NCI-H2029 (cell line): ENCODE measurements at places on chromosomes 1 and 21.

GRCh38 chr21:29808153-29808552 lies 131.6 kb downstream of the GRIK1 start:
- no peak for DNase-seq

- no peak for DNase-seq
Measured at GRCh38 chr1:152148981-152149380, 10.0 kb downstream of the RPTN start.

GRCh38 chr1:198657550-198658064 lies 18.8 kb downstream of the PTPRC start:
- no peak for DNase-seq

DNA sequence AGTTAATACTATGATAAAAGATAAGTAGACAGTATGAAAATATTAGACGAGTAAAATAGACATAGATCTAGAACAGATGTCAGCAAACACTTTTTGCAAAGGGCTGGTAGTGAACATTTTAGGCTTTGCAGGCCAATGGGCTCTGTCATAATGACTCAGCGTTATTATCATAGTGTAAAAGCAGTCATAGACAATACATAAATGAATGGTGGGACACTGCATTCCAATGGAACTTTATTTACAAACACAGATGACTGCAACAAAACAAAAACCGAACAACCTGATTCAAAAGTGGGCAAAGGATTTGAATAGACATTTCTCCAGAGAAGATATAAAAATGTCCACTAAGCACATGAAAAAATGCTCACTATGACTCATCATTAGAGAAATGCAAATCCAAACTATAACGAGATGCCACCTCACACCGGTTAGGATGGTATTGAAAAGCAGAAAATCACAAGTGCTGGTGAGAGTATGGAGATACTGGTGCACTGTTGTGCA lies 7.3 kb downstream of the GSTM5 start:
- DNase-seq: no peak

DNA sequence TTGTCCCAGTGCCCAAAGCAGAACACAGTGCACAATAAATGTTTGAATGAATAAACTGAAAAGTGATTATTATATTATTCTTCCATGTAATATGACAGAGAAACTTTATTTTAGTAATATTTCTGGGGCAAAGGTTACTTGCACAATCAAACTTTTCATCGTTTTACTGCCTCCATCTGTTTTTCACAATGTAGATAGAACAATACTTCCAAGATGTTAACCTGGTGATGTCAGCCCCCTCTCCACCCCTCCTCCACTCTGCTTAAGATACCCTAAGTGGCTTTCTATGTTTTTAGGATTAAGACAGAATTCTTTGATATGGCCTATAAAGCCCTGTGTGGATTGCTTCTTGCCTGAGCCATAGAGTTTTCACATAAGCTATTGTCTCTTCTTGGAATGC lies 13.8 kb upstream of the NTMT2 start:
- no peak for DNase-seq

- DNase-seq: no peak
Measured at GRCh38 chr1:39787468-39787867, 1.2 kb downstream of the BMP8B start.

- DNase-seq: no peak
Measured at GRCh38 chr1:244065960-244066388, 14.9 kb downstream of the ZBTB18 start.

DNA sequence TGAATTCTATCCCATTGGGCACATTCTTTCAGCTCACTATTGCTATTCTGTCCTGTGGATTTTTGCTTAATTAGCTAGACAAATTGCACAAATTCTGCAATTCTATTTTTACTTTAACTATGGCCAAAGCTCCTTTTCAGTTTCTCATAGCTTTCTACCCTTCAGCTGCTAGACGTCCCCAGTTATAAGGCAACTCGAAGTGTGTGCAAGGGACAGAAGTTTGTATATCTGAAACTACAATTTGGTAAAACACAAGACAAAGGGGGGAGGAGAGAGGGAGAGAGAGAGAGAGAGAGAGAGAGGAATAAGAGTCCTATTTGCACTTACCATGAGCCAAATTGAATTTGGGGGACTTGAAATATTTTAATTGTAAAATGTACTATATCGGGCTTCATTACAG lies 91.8 kb downstream of the SETD4 start:
- DNase-seq: no peak

DNA sequence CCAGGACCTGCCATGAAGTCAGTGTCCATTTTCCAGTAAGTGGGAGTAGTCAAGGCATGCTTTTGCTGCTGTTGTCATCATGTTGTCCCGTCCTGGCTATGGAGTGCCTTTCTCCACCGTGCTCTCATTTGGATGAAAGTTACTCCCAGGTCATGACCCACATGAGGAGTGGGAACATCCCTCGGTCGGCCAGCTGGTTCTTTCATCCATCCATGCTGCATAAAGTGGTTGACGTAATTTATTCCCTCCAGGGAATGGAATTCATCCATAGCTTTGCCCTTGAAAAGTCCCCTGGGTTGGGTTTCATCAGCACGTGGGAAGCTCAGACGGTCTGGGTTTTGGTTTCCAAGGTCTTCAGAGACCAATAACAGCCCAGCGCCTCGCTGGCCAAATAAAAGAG lies 11.6 kb downstream of the PLA2G2A start:
- no peak for DNase-seq

- no peak for DNase-seq
Measured at GRCh38 chr1:151512326-151512725, 1.1 kb downstream of the CGN start.

GRCh38 chr1:78716186-78716585 lies 66.6 kb downstream of the IFI44 start:
- DNase-seq: no peak

GRCh38 chr1:174877208-174877673 lies 122.5 kb upstream of the CACYBP start:
- peak; percentile 33 for DNase-seq

DNA sequence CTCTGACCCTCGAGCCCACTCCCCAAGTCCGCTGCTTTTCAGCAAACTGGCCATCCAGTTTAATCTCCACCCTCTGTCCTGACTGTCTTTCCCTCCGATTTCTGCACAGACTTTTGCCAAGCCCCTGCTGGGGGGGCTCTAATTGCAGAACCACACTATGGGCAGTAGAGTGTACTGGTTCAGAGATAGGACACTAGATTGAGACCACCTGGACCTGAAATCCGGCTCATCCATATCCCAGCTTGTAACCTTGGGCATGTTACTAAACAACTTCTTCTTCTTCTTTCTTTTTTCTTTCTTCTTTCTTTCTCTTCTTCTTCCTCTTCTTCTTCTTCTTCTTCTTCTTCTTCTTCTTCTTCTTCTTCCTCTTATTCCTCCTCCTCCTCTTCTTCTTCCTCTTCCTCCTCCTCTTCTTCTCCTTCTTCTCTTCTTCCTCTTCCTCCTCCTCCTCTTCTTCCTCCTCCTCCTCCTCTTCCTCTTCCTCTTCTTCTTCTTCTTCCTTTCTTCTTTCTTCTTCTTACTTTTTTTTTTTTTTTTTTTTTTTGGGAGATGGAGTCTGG lies 7.7 kb downstream of the LRRC71 start:
- no peak for DNase-seq

DNA sequence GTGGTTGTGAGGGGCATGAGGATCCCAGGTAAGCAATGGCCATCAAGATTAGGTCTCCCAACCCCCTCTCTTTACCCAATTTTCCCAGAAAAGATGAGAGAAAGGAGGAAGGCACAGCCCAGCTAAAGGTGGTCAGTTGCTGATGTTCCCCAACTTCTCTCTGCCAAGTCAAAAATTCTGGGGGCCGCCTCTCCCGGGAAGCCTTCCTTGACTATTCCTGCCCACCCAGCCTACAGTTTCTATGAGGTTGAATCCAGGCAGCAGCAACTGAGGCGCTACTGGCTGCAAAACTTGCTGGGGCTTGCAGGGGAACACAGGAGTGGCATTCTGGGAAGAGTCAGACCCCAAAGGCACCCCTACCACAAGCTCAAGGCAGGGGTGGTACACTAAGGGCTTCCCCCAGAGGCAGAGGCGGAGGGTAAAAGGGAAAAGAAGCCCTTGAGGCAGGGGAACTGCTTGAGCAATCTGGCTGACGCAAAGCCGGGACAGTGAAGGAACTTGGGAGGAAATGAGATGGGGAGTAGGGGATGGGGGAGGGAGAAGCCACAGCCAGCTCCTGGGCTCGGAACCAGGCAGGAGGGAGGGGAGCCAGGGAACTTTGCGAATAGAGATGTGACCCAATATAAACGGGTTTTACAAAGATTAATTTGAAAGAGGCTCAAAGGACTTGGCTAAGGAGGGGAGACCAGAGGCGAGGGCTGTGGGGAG lies 31.2 kb downstream of the SDC3 start:
- DNase-seq: no peak
